ENCODE measurements at places on chromosomes 13 and 19.

DNA sequence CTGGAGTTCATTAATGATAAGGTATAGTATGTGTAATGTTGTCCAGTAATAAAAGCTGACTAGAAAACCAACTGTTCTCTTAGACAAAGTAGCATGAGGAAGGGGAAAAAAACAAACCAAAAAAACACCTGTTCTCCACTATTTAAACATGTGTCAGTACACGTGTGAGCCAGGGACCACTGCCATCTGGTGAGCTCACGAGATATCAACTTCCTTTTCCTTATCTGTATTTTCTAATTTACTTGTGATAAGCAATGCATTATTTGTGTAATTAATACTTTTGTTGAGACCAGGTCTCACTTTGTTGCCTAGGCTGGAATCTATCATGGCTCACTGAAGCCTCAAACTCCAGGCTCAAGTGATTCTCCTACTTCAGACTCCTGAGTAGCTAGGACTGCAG is 4.3 kb upstream of the SIX5 start:
- no peak for DNase-seq

DNA sequence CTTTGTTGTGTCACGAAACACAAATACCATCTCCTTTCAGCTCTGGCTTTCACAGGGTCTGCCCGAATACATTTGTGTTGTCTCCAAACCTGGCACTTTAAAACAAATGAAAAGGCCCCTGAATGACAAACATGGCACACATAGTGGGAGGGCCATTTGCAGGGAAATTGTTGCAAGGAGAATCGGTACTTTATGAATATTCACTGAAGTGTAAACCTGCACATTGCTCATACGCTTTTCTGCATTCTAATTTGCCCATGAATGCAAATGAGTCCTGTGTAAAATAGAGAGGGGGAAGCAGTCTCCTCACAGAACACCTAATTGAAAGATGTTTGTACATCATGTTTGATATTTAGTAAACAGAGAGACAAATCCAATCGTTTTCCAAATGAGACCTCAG is 82.7 kb upstream of the PCDH8 start:
- DNase-seq = no peak

GRCh38 chr19:4194353-4194752 is 11.9 kb downstream of the ANKRD24 start:
- no peak for DNase-seq

GRCh38 chr13:79749984-79750551 is 269.1 kb downstream of the NDFIP2 start:
- DNase-seq = peak; percentile 8

GRCh38 chr13:76693086-76693485 is 193.1 kb downstream of the KCTD12 start:
- no peak for DNase-seq

GRCh38 chr19:50341091-50341564 is 12.0 kb upstream of the KCNC3 start:
- no peak for DNase-seq

DNA sequence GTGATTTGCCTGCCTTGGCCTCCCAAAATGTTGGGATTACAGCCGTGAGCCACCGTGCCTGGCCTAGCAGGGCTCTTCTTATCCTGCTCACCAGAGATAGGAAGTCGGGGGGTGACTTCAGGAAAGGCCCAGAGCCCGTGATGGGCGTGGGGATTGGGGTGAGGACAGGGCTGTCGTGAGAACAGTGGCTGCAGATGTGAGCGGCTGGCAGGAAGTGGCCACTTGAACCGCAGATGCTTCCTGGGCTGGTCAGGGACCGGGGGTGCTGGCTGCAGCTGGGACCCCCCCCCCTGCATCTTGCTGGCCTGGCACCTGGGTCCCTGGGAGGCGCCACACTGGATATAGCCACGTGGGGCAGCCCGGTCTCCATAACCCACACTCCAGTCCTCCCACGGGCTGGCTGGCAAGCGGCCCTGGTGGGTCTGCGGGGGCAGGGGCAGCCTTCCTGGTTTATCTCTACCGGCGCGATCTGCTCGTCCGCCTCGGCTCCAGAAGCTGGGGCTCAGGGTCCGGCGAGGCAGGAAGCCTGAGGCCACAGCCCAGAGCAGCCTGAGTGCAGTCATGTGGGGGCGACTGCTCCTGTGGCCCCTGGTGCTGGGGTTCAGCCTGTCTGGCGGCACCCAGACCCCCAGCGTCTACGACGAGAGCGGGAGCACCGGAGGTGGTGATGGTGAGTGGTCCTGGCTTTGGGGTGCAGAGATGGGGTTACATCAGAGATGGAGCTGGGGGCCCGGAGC is at the start of gene F2RL3:
Gene F2RL3, plus strand, starts transcription at position 371 of the 737 bp plus-strand sequence. Its CDS starts 191 bp downstream, at position 562.
- peak; percentile 70 for DNase-seq

DNA sequence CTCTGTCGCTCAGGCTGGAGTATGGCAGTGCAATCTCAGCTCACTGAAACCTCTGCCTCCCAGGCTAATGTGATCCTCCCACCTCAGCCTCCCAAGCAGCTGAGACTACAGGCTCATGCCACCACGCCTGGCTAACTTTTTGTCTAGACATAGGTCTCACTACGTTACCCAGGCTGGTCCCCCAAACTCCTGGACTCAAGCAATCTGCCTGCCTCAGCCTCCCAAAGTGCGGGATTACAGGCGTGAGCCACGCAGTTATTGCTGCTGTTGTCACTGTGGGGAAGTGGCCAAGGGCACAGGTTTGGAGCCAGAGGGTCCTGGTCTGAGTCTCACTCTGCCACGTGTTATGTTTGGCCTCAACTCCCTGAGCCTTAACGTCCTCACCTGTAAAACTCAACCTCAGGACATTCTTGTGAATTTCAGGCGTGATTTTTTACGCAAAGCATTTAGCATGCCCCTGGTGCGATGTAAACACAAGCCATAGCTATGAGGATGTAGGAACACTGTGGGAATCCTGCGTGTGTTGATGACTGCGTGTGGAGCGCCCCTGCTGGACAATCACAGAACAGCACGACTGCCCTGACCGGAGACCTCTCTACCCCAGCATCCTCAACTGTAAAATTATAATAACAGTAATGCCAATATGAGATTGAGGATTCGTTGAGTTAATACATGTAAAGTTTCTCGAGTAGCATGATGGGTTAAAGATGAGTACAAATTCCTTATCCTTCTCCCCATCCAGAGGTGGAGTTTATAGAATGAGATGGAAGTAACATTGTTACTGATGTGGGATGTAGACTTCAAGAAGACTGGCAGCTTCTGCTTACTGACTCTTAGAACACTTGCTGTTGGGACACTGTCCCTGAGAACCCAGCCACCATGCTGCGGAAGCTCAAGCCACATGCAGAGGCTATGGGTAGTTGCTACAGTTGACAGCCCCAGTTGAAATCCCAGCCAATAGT is 41.8 kb upstream of the PNMA8B start:
- peak; percentile 75 for DNase-seq

DNA sequence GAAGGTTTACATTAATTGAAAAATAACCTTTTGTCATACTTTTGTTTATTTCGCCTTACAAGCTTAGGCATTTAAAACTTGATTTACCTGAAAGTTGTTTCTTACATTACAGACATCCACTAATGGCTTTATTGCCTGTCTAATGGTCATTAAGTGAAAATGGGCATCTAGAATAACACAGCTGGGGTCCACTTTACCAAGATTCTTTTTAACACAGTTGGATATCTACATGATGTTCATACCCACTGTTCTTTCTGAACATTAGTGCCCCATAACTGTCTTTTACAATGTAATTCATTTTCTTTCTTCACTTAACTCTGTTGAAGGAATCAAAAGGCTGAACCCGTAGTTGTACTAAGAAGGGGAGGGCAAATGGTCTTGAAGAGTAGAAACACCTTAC is 19.8 kb upstream of the KLHL1 start:
- no peak for DNase-seq

- DNase-seq = no peak
Observed at GRCh38 chr19:21677696-21678418, 89.5 kb downstream of the ZNF100 start.

DNA sequence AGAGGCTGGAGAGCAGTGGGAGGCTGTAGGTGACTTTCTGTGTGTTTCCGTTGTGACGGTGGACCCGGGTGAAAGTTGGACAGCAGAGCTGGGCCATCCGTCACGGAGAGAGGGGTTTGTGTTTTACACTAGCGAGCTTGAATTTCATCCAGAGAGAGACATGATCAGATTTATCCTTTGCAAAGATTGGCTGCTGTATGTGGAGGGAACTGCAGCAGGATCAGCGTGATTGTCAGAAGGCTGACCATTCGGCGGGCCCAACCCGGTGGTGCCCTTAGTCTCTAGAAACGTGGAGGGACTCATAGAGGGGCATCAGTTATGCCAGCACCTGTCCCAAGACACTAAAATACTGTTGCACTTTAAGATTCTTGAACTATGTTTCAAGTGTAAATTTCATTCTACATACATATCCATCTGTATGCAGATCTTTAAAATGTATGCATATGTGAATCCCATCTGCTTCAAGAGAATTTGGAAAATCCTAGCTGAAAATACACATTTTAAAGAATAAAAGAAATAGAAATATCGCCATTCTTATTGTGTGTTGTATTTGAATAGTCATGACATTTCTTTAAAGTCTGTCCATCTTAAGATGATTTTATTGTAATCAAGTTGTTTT is 7.0 kb downstream of the FAM124A start:
- DNase-seq = no peak

DNA sequence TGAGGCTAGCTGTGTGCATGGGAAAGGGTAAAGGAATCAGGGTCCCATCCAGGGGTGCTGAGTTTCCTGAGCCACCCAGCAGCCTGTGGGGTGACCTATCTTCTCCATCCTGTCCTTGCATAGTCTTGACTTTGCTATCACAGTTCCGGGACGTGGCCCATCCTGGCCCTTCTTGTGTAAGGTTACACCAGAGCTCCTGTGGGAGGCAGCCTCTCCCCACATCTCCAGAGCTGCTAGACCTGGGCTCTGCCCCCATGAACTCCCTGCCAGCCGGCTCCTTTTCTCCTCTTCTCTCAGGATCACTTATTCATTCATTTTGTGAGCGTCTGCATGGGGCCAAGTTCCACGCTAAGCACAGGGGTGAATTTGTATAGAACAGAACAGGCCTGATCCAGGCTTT is 238.9 kb downstream of the TSHZ3 start:
- peak; percentile 50 for DNase-seq

GRCh38 chr19:14315433-14315832 is 65.8 kb upstream of the ADGRE5 start:
- DNase-seq = peak; percentile 29

DNA sequence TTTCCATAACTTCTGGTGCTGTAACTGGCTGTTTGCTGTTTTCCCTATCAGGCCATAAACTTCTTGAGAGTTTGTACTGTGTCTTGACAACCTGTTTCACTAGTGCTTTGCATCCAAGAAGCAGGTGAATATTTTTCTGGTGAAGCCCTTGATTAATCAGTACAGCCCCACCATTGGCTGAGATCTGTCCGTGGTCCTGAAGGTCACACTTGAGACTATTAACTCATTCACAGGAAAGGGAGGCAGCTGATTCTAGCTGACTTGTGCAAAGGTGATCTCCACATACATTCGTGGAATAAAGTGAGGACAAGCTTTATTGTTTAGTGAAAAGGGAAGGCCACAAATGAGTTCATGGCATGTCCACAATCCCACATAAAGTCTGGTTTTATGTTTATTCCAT is 61.4 kb upstream of the ZNF835 start:
- no peak for DNase-seq

GRCh38 chr13:23505007-23505406 is 65.2 kb upstream of the TNFRSF19 start:
- no peak for DNase-seq

DNA sequence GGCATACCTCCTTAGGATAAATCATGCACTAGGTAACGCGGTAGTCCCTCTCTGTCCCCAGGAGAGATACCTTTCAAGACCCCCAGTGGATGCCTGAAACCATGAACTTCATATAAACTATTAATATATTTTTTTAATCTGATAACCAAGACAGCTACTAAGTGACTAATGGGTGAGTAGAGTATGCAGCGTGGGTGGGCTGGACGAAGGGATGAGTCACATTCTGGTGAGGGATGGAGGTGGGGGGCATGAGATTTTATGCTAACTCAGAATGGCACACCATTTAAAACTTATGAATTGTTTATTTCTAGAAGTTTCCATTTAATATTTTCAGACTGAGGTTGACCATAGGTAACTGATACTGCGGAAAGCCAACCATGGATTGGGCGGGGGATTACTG is 46.2 kb downstream of the CDK8 start:
- DNase-seq = no peak

DNA sequence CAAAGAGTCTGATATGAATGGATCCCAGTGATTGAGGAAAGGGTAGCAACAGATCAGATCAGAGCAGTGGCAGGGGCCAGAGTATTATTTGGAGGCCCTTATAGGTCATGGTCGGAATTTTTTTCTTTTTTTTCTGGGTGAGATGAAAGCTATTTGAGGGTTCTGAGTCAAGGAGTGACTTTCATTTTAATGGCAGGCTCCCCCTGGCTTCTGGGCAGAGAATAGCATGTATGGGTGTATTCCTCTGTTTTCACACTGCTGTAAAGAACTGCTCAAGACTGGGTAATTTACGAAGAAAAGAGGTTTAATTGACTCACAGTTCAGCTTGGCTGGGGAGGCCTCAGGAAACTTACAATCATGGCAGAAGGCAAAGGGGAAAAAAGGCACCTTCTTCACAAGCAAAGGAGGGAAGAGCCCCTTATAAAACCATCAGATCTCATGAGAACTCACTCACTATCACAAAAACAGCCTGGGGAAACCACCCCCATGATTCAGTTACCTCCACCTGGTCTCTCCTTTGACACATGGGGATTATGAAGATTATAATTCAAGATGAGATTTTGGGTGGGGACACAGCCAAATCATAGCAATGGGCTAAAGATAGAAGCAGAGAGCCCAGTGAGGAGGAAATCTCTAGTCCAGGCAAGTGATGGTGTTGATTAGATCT is 3.0 kb upstream of the SLC6A16 start:
- DNase-seq = peak; percentile 78

DNA sequence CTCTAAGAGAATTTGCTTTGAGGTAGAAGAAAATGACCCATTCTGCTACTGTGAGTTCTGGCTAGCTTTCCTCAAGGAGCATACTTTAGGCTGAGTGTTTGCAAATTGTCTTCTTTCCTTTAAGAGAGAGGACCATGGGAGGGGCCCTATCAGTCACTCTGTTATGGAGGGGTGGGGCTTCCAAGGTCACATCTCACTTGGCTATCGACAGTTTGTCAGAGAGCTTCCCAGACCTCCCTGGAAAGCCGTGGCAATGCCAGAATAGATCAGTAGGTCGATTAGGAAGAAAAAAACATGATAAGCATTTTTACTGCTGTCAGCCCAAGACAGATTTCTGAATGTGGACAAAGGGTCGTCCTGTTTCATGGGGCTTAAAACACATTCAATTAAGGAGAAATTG is 93.3 kb downstream of the OXGR1 start:
- peak; percentile 6 for DNase-seq

GRCh38 chr13:110358381-110358780 is 51.3 kb downstream of the COL4A2 start:
- no peak for DNase-seq

- DNase-seq = no peak
Observed at GRCh38 chr19:47676811-47677210, 36.4 kb upstream of the EHD2 start.

DNA sequence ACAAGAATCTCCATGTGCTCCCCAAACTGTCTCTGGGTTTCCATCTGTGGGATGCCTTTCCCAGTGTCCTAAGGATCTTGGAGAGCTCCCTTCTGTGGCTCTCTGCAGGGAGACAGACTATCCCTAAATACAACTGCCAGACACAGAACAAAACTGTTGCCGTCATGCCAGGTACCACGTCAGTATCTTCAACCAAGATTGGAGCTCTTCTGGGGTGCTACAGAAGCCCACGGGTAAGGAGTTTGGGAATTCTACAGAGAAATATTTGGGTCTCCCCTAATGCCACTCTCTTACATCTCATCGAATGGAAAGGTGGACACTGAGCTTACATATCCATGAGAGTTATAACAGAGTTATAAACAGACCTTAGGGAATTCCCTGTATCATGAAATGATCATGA is 4.9 kb upstream of the MBD3L3 start:
- no peak for DNase-seq

- no peak for DNase-seq
Observed at GRCh38 chr19:4744451-4745174, 21.0 kb upstream of the DPP9 start.
